ENCODE measurements at places on chromosomes 2 and 18.

GRCh38 chr2:146821836-146822316, 1023.0 kb upstream of the ACVR2A start:
- DNase-seq, result no peak

DNA sequence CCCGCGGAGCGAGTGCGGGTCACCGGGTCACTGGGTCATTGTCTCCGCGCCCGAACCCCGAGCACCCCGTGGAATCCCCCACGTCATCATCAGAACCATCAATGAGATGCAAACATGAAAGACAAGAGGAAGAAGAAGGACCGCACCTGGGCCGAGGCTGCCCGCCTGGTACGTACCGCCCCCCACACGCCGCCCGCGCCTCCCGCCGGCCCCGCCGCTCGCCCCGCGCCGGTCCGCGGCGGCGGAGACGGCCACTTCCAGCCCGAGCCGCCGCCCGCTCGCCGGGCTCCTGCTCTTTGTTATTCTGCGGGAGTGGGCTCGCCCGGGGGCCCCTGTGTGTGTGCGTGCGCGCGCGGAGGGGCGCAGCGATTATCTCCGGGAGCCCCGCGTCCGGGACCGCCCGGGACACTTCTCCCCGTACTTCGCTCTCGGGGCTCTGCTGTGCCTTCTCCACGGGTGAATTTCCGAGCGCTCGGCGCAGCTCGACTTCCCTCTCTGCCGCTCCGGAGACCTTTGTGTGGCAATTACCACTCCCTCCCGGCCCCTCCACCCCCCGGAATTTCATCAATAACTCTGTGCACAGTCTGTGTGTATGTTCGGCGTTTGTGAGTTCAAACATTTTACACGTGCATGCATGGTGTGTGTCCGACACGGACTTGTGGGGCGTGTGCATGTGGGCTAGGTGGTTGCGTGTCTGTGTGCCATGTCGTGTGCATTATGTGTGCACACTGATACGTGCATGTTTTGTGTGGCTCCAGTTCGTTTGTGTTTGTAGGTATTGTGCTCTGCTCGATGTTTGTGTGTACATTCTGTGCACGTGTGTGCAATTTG, 714 bp downstream of the ASXL3 start:
- DNase-seq, result no peak

GRCh38 chr18:79640875-79641274, 38.7 kb upstream of the CTDP1 start:
- DNase-seq, result no peak

DNA sequence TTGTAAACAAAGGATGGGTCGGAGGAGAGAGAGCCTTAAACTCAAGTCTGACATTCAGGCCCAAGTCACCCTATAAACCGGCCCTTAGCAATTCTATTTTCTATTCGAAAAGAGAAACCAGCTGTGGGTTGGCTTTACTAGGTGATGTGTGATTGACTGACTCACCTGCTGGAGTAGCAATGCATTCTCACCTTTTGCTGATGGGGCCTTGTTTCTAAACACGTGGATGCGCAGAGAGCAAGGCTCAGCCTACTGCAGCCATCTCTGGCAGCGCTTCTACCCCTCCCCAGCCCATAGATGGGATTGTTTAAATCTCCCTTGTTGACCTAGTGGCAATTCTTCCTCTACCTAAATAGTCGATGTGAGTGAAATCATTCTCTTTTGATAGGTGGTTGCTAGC, 138.5 kb downstream of the MEIS1 start:
- DNase-seq, result no peak

DNA sequence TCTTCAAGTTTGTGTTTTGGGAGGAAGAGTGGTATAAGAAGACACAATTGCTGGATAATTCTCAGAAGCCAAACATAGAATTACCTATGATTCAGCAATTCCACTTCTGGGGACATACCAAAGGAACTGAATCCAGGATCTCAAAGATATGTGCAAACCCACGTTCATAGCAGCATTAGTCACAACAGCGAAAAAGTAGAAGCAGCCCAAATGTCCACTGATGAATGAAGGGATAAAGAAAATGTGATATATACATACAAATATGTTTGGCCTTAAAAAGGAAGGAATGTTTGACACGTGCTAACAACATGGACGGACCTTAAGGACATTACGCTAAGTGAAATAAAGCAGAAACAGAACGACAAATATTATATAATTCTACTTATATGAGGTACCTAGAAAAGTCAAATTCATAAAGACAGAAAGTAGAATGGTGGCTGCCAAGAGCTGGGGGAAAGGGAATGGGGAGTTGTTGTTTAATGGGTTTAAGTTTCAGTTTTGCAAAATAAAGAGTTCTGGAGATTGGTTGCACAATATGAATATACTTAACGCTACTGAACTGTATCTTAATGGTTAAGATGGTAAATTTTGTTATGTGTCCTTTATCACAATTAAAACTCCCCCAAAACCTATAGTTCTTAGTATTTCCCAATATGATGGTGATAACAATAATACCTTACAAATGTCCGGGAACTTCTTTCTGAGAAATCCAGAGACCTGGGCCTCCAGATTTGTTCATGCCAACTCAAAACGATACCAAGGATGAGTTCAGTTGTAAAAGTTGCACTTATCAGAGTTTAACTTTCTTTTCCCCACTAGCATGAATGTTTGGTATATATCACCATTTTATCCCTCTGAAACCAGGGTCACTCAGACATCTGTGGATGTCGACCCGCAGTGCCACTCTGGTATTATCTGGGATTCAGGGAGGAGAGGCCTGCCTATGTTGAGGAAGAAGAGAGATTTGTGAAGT, 33.7 kb upstream of the WIPF1 start:
- DNase-seq, result no peak

- no peak for DNase-seq
Measured at GRCh38 chr2:20108655-20109396, 57.4 kb upstream of the LAPTM4A start.

GRCh38 chr2:65754219-65754618, 321.8 kb upstream of the SPRED2 start:
- DNase-seq, result no peak

GRCh38 chr2:241797441-241798080, 11.4 kb upstream of the NEU4 start:
- no peak for DNase-seq

- no peak for DNase-seq
Measured at GRCh38 chr2:2044269-2045057, 286.6 kb downstream of the MYT1L start.

DNA sequence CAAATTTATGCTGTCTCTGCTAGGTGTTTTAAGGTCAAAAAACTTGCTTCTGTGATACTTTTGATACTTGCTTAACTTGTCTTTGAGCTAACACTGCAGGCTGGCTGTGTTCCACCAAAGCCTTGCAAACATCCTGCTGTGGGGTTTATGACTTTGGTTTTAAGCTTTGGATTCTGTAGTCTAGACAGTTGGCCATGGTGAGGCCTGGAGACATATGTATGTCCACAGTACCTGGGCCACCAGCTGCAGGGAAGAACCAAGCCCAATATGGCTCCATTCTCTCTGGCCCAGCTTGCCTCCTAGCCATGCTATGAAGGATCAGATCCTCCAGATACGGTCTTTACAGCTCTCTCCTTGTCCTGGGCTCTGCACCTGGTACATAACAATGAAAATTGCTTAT, 113.9 kb downstream of the INO80D start:
- DNase-seq, result no peak

DNA sequence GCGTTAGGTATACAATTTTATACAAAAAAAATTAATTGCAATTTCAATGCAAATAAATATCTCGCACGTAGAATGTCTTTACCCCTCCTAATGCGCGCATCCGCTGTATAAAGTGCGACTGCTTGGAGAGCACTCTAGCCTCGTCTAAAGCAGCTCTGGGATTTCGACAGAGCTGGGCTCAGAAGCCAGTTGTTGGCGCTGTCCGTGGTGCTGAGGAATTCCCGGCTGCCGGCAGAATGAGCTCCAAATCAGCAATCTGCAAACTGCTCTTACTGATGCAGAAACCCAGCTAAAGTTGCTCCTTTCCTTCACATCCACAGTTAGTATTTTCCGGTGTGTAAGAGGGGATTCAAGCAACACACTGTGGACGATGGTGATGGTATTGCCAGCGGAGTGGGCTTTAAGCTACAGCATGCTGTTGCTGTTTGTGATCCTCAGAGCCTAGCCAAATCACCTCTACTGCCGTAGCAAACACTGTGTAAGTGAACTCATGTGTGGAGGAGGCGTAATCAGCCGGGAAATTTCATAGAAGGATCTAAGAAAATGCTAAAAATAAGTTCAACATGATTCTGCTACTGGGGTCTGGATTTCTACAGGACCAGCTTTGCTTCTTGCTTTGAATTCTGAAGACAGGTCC, at the start of gene VWC2L:
VWC2L (plus strand) TSS at position 137 of the 637 bp plus-strand sequence. CDS start 3,140 bp downstream, outside the sequence.
- DNase-seq, result no peak

GRCh38 chr18:80088823-80089222, 20.2 kb upstream of the ADNP2 start:
- no peak for DNase-seq

DNA sequence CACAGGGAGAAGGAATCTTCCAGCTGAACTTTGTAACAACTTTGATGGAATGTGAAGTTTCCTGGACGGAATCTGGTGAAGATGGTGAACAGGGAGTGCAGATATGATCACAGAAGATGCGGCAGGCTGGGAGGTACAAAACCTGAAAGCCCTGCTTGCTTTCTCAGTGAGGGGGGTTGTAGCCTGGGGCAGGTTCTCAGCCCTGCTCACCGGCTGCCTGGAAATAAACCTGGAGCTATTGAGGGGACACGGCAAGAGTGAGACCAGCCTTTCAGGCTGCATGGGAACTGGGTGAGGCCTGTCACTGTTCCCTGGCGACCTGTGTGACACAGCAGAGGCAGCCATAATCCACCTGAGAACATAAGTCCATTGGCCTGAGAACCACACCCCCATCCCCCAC, 174.8 kb downstream of the LCLAT1 start:
- no peak for DNase-seq

DNA sequence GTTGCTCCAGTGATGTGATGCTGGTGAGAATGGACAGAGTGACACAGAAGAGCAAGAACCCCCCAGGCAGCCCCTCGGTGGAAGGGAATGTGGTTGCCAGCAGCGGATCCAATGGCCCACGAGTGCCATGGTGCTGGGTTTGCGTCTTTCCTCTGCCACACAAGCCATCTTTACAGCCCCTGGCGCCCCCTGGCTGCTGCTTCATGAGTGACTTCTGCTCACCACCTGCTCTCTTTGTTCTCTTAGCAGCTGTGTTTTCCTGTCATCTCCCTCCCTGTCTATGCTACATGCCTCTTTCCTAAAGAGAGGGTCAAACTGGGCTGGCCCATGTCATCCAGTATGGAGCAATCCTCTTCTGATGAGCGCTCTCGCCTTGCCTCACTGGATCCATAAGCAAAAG, 300.0 kb upstream of the SMIM21 start:
- DNase-seq, result no peak

GRCh38 chr2:233189025-233189424, 62.4 kb upstream of the ATG16L1 start:
- DNase-seq, result no peak

- no peak for DNase-seq
Measured at GRCh38 chr18:35458271-35458670, 39.5 kb downstream of the INO80C start.

DNA sequence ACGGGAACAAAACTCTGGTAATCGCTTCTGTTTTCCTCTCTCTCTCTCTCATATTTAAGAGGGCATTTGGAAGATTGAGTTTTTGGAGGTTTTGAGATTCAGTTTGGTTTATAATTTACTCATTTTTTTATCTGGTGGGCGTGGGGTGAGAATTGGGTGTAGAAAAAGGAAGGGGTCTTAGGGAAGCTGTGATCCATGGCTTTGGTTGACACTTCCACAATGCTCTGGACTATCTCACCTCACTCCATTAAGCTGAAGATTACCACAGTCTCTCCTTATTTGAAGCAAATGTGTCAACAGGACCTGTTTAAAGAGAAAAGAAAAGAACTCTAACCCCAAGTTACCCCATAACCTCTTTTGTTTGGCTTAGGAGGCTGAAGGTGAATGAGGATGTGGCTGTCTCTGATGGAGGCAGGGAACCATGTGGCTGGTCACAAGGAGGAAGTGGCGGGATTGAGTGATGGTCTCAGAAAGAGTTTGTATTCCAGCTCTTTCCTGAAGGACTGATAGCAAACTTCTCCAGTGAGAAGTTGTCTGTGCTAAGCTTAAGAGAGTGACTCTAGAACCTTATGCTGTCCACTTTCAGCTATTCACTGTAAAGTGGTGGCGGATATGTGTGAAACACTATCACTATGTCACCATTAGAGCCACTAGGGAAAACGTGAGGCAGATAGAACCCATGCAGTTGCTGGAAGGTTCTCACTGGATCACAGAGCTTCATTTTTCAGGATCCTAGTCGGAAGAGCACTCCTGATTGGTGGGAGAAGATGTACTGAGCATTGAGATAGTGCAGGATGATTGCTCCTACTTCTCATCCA, 934 bp downstream of the ZNF804A start:
- DNase-seq, result no peak

DNA sequence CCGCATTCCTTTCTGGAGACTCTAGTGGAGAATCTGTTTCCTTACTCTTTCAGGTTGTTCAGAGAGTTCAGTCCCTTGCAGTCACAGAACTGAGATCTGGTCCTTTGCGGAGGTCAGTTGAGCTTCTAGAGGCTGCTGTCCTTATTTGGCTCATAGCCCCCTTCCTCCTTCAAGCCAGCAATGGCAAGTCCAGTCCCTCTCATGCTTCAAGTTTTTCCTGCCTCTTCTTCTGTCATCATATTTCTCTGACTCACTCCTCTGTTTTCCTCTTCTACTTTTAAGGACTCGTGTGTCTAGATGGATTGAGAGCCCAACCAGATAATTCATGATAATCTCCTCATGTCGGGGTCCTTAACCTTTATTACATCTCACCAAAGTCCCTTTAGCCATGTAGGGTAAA, 173.5 kb upstream of the FOSL2 start:
- no peak for DNase-seq

- no peak for DNase-seq
Measured at GRCh38 chr2:231399853-231400680, 4.6 kb downstream of the B3GNT7 start.

- no peak for DNase-seq
Measured at GRCh38 chr2:200681697-200682096, 95.9 kb downstream of the AOX1 start.
